Muscle of leg (tissue), 16 donors: ENCODE measurements at places on chromosomes 2 and 18. TPM values are rescaled to one million over a fixed set of nuclear protein-coding genes. Genes with fewer than 3 reads are reported as not detected.
A peak's percentile ranks its signal among the peaks of the same experiment; 100 is the strongest.

DNA sequence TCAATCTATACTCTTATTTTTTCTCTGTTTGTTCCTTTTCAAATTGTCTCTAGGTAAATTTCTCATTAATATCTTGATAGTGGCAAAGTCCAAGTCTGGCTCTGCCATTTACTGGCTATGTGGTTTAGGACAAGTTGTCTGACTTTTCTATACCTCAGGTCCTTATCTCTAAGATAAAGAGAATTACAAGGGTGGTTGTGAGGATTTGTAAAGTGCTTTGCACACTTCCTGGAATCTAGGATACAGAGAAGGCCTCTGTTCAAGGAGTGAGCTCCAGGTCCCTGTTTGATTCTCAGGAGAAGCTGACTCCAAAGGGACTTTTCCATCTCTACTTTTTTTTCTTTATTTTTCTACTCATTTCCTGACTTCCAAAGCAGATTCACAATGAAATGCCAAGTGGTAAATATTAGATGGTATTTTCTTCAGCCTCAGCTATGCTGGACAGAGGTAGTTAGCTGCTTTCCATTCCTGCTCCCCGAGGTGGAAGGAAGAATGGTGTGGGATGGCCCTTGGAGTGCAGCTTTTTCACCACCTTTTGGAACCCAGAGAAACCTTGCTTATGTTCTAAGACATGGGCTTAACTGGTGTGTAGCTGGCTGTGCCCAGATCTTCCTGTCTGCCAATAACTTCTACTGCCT lies 90.5 kb downstream of the GALNT1 start:
- no peaks in the 10 kb centered on the region for H3K27me3 ChIP-seq
- H3K36me3 ChIP-seq = peaks cover 4% of the 10 kb centered on the region
- H3K27ac ChIP-seq = no peak overlapping the region
- H3K4me1 ChIP-seq = no peaks in the 10 kb centered on the region
- DNase-seq = no peak
- no peak overlapping the region for H3K4me3 ChIP-seq

GRCh38 chr2:173249661-173250641 lies 104.7 kb upstream of the CDCA7 start:
- H3K4me1 ChIP-seq = peaks cover 3% of the 10 kb centered on the region
- peak; percentile 33 for DNase-seq
- no peaks in the 10 kb centered on the region for H3K36me3 ChIP-seq
- H3K4me3 ChIP-seq = no peak overlapping the region
- no peak overlapping the region for H3K27ac ChIP-seq

DNA sequence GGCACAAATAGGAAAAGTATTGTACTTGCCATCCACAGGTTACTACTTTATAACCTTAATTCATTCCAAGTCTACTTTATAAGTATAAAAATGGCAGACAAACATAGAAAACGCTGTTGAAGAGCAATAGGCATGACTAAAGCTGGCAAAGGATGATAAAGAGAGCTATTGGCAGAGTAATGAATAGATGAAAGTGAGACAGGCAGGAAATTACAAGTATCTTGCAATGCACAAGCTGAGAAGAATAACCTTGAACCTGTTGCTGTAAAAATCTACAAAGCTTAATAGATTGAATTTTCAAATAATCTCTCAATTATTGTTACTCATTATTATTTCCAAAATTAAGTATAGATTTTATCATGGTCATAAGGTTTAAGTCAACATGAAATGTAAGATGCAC lies 8.8 kb downstream of the PELI1 start:
- no peaks in the 10 kb centered on the region for H3K27me3 ChIP-seq
- H3K4me3 ChIP-seq = no peak overlapping the region
- H3K36me3 ChIP-seq = no peaks in the 10 kb centered on the region
- H3K27ac ChIP-seq = no peak overlapping the region
- no peak for DNase-seq

FEZ2 gene
- 81.1 TPM for total RNA-seq

DNA sequence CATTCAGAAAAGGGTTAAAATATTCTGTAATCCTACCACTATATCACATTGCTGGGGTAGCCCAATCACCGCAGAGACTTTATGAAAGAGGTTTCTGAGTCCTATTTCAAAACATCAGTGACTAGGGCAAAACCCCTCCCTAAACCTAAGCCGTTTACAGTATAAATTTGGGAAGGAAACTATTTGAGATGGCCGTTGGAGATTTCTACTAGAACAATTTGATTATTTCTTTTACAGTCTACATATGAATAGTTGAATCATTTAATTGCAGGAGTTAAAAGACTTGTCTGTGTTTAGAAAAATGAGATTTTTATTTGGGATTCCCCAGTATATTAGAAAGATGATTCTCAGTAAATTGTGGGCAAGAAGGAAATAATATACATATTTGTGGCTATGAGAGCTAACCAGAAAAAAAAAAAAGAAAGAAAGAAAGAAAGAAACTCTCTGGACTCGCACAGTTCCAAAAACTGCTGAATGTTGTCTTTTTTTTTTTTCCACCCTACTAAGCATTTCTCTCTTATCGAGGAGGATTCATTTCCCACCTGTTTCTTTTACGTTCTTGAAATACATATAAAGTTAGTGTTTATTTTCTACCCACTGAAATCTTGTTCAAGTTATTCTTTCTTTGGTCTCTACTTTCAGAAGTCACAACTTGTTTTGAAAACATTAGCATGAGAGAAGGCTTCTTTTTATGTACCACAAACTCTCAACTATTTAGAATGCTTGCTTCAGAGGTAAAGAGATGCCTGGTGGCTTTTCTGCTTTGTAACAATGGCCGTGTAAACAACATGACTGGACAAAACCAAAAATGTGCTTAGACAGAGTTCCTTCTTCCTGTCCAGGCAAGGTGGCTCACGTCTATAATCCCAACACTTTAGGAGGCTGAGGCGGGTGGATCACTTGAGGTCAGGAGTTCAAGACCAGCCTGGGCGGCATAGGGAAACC lies 65.9 kb downstream of the BCL2 start:
- H3K4me1 ChIP-seq = peaks cover 6% of the 10 kb centered on the region
- H3K27ac ChIP-seq = peak overlapping the region; percentile 47
- peak; percentile 67 for DNase-seq
- no peaks in the 10 kb centered on the region for H3K36me3 ChIP-seq
- H3K4me3 ChIP-seq = no peak overlapping the region

- no peaks in the 10 kb centered on the region for H3K27me3 ChIP-seq
- no peak for DNase-seq
- no peak overlapping the region for H3K4me3 ChIP-seq
- peaks cover 5% of the 10 kb centered on the region for H3K4me1 ChIP-seq
Measured at GRCh38 chr2:74093840-74094239, 53.9 kb downstream of the BOLA3 start.

PTPN2 gene
- total RNA-seq = 22.7 TPM

TGOLN2 gene
- total RNA-seq = 38.3 TPM

DNA sequence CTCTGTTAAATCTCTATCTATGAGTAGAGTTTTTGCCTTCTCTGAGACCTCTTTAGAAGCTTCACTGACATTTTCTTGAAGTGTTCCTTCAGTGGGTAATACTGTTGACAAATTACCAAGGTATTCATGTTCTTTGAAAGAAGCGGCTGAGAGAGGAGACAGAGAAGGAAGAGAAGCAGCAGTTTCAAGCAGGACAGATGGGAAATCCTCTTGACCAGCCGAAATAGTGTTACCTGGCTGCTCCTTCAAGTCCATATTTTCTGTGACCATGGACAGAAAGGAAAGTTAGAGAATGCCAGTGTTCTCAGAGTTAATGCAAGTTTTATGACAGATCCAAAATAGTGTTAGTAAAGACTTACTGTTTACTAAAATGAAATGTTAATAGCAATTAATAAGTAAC lies 23.0 kb downstream of the RTN4 start:
- H3K27ac ChIP-seq = no peak overlapping the region
- H3K36me3 ChIP-seq = peaks cover 5% of the 10 kb centered on the region
- no peak overlapping the region for H3K4me3 ChIP-seq
- no peak for DNase-seq
